ENCODE measurements at places on chromosomes 11 and 22.

DNA sequence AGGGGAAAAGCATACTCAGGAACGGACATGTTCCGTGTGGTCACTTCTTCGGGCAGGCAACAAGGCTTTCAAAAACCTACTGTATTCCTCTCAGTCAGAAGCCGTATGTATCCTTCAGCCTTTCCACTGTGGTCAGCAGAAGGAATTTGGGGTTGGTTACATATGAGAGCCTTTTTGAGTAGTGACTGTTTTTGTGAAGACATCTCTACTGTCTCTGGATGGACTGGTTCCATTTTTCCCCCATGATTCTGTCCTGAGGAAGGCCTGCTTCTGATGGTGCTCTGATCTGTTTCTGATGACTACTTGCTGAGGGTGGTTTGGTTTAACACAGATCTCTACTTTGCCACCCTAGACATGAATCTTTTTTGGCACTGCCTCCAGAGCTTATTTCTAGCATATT, 63.7 kb upstream of the HORMAD2 start:
- no peak overlapping the region for H3K4me3 ChIP-seq
- no peak overlapping the region for H3K27ac ChIP-seq
- peaks cover 56% of the 10 kb centered on the region for H3K36me3 ChIP-seq
- H3K4me1 ChIP-seq: no peaks in the 10 kb centered on the region

DNA sequence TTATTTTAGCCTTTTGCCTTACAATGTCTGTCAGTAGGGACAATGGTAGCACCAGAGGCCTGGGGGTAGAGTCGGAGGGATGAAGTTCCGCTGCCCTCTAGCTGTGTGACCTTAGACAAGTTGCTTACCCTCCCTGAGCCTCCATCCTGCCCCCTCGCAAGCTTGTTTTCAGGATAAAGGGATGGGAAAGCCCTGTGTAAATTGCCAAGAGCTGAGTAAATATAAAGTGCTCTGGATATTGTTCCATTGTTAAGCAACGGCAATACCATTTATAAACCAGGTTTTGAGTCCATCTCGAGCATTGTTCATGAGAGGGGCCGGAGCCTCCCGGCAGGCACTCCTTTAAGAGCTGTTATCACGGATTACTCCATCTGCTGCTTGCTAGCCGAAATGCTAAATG, 72.9 kb downstream of the ZBTB16 start:
- DNase-seq: no peak
- H3K4me1 ChIP-seq: peaks cover 30% of the 10 kb centered on the region
- no peaks in the 10 kb centered on the region for H3K36me3 ChIP-seq
- H3K27me3 ChIP-seq: peaks cover 15% of the 10 kb centered on the region
- H3K4me3 ChIP-seq: no peak overlapping the region

- no peaks in the 10 kb centered on the region for H3K4me1 ChIP-seq
- no peak overlapping the region for H3K4me3 ChIP-seq
- peaks cover 41% of the 10 kb centered on the region for H3K27me3 ChIP-seq
- H3K36me3 ChIP-seq: no peaks in the 10 kb centered on the region
- no peak for DNase-seq
Measured at GRCh38 chr11:19790831-19791552, 78.4 kb downstream of the NAV2 start.

GRCh38 chr11:45402049-45402630, 116.0 kb upstream of the SYT13 start:
- no peaks in the 10 kb centered on the region for H3K4me1 ChIP-seq
- H3K4me3 ChIP-seq: no peak overlapping the region
- no peak overlapping the region for H3K27ac ChIP-seq
- peaks cover 17% of the 10 kb centered on the region for H3K27me3 ChIP-seq
- no peak for DNase-seq
- H3K36me3 ChIP-seq: no peaks in the 10 kb centered on the region

DNA sequence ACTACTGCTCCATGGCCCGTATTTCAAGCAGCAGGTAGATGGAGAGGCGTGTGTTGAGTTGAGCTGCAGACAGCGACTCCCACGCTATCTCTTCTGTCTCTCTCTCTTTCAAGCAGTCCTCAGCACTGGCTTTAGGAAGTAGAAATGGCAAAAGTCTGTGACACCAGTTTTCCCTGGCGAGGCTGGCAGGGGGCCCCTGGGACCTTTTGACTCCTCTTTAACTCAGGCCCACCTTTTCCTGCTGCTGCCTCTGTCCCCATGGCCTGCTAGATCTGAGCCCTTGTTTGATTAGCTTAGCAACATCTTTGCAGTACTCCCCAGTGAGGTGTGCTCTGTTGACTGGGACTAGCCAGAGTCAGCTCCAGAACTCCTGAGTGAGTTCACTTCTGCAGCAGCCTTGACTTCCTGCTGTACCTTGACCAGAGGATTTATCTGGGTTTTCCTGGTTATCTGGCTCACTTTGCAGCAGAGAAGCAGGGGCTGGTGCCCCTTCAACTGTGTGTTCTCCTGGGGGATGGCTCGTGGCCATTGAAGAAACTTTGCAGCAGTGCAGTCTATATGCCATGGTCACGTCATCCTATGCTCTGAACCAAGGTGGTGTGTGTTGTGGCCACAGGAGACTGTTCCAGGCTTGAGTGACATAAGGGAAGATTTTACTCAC, 183.9 kb downstream of the DBX1 start:
- no peak overlapping the region for H3K27ac ChIP-seq
- H3K27me3 ChIP-seq: no peaks in the 10 kb centered on the region
- no peaks in the 10 kb centered on the region for H3K36me3 ChIP-seq
- no peak overlapping the region for H3K4me3 ChIP-seq

DNA sequence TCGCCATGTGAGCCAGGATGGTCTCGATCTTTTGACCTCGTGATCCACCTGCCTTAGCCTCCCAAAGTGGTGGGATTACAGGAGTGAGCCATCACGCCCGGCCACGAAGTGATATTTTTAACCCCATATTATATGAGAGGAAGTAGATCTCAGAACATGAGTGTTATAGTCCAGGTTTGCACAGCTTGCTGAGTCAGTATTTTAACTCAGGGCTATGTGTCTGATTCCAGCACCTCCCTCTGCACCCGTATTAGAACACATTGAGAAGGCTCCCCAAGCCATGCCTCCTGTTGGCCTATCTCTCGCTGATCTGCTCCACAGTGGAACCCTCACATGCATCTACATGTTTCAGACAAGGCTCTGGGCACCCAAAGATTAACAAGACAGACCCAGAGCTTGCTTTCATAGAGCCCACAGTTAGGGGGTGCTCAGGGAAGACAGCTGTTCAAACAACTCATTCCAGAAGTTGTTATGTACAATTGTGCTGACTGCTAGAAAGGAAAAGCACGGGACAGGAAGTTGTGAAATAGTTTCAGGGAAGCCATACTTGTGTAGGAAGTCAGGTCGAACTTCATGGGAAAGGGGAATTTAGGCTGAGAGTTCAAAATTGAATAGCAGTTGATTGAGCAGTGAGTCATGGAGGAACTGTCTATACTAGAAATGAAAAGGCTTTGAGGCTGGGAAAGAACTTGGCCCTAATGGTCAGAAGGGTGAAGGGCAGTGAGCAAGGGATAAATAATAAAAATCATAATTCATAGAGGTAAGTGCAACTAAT, 49.3 kb upstream of the CLPB start:
- H3K36me3 ChIP-seq: no peaks in the 10 kb centered on the region
- no peak for DNase-seq
- no peak overlapping the region for H3K27ac ChIP-seq
- H3K4me3 ChIP-seq: no peak overlapping the region
- no peaks in the 10 kb centered on the region for H3K27me3 ChIP-seq
- H3K4me1 ChIP-seq: peaks cover 15% of the 10 kb centered on the region

- H3K27ac ChIP-seq: no peak overlapping the region
- H3K4me1 ChIP-seq: no peaks in the 10 kb centered on the region
- no peak overlapping the region for H3K4me3 ChIP-seq
- no peaks in the 10 kb centered on the region for H3K36me3 ChIP-seq
- no peak for DNase-seq
- peaks cover 30% of the 10 kb centered on the region for H3K27me3 ChIP-seq
Measured at GRCh38 chr11:70501051-70501901, 102.9 kb downstream of the CTTN start.

DNA sequence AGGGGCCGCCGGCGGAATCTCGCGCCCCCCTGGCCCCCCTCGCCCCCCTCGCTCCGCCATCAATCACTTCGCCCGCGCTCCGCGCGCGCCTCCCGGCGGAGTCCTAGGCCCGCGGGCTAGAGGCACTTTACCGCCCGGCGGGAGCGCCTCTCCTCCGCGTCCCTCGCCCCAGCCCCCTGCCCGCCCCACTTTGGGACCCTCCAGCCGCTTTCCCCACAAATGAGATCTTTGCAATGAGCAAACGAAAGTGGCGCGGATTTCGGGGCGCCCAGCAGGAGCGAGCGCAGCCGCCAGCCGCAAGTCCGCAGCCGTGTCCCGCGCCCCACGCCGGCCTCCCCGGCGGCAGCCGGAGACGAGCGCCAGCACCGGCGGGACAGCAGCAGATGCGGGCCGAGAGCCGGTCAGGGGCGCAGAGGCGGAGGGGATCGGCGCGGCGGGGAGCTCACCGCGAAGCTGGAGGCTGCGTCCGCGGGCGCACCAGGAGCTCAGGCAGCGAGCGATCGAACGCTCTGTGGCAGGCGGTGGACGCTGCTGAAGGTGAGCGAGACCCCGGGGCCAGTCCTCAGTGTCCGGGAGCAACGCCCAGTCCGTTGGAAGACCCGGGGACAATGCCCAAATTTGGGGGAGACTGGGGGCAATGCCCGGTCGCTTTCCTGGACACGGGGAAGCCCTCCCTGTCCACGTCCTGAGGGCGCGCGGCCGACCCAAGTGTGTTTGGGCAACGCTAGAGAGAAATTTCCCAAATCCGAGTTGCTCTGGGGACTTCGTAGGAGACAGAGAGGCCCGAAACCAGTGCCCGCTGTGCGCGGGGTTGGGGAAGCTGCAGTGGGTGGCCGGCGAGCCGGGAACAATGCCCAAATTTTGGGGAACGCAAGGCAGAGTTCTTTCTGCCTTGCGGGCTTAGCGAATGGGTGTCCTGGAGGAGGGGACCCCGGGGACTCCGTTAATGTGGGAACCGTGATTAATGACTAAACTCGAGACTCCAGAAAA, 1.5 kb upstream of the IGF2 start:
- no peaks in the 10 kb centered on the region for H3K4me1 ChIP-seq
- peaks cover 9% of the 10 kb centered on the region for H3K36me3 ChIP-seq
- H3K27me3 ChIP-seq: peaks cover 74% of the 10 kb centered on the region
- no peak for DNase-seq
- H3K4me3 ChIP-seq: no peak overlapping the region
- no peak overlapping the region for H3K27ac ChIP-seq

- H3K36me3 ChIP-seq: no peaks in the 10 kb centered on the region
- no peak for DNase-seq
- H3K27me3 ChIP-seq: peaks cover 24% of the 10 kb centered on the region
- no peaks in the 10 kb centered on the region for H3K4me1 ChIP-seq
- H3K27ac ChIP-seq: no peak overlapping the region
Measured at GRCh38 chr11:11420191-11420898, 67.3 kb upstream of the CSNK2A3 start.
